Upper lobe of right lung (tissue), 1 donor: ENCODE measurements at places on chromosomes 11 and 22. TPM values are rescaled to one million over a fixed set of nuclear protein-coding genes. Genes with fewer than 3 reads are reported as not detected.

GRCh38 chr22:33811686-33812085 is 108.6 kb downstream of the LARGE1 start:
- no peak for DNase-seq
- peaks cover 13% of the 10 kb centered on the region for H3K4me1 ChIP-seq
- no peak overlapping the region for H3K27ac ChIP-seq
- H3K27me3 ChIP-seq = no peaks in the 10 kb centered on the region

DNA sequence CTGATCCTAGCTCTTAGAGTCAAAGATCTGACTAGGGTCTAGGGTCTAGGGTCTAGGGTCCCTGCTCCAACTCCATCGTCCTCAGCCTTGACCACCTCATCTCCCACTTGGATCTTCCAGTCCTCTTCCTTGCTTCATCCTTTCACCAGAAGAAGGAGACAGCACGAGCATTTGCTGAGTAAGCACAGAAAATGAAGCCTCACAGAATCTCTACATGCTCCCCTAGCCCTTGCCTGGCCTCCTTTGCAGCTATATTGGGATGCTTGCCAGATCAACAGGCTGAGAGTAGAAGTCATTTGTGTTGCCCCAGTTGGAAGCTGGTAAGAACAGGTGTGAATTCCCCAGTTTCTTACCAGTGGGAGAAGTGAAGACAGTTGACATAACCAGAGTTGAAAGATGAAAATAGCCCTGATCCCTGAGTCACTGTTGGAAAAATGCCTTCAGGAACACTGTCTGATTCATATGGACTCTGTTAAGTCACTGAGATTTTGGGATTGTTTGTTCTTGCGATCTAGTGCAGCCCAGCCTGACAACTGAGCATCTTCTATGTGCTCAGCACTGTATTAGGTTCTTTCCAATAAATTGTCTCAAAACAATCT is 552.5 kb downstream of the INSC start:
- H3K36me3 ChIP-seq = no peaks in the 10 kb centered on the region
- H3K4me3 ChIP-seq = no peak overlapping the region
- H3K4me1 ChIP-seq = peaks cover 9% of the 10 kb centered on the region
- DNase-seq = no peak
- H3K27me3 ChIP-seq = no peaks in the 10 kb centered on the region
- H3K27ac ChIP-seq = no peak overlapping the region

DNA sequence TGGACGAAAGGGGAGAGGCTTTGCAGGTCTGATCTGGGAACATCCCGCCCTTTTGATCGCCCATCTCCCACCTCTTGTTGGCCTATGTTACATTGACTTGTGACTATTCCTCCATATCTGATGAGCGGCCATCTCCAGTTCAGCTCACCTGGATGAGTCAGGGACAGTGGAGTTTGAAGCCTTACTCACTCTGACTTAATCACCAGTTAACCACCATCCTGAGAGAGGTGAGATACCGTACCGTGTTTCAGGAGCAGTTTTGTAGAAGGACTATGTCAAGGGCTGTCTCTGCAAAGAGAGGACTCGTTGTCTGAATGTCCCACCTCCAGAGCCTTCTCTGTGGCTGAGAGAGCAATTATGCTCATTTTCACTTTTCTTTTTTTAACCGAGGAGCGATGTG is 771.7 kb downstream of the NTM start:
- H3K4me3 ChIP-seq = no peak overlapping the region
- DNase-seq = no peak
- no peak overlapping the region for H3K27ac ChIP-seq
- no peaks in the 10 kb centered on the region for H3K27me3 ChIP-seq
- H3K4me1 ChIP-seq = no peaks in the 10 kb centered on the region

Gene SHANK2
- 62.5 TPM for total RNA-seq

Gene LINC01488
- total RNA-seq = not detected

Gene DGAT2
- 6.2 TPM for total RNA-seq

DNA sequence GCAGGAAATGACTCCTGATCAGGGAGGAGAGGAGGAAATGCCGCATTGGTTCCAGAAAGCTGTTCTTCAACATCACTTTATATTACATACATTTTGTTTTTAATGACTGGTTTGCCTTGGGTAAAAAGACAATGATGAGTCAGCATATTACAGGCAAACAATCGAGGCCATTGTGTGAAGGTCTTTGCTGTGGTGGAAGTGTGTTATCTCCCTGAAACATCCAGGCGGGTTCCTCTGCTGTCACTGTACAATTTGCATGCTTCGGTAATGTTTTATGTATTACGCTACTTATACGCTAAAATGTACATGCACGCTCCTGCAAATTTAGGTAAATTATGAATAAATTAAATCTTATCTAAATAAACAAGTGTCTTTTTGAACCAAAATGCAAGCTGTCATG is 161.1 kb downstream of the KIRREL3 start:
- H3K27ac ChIP-seq = no peak overlapping the region
- DNase-seq = no peak
- H3K36me3 ChIP-seq = no peaks in the 10 kb centered on the region

DNA sequence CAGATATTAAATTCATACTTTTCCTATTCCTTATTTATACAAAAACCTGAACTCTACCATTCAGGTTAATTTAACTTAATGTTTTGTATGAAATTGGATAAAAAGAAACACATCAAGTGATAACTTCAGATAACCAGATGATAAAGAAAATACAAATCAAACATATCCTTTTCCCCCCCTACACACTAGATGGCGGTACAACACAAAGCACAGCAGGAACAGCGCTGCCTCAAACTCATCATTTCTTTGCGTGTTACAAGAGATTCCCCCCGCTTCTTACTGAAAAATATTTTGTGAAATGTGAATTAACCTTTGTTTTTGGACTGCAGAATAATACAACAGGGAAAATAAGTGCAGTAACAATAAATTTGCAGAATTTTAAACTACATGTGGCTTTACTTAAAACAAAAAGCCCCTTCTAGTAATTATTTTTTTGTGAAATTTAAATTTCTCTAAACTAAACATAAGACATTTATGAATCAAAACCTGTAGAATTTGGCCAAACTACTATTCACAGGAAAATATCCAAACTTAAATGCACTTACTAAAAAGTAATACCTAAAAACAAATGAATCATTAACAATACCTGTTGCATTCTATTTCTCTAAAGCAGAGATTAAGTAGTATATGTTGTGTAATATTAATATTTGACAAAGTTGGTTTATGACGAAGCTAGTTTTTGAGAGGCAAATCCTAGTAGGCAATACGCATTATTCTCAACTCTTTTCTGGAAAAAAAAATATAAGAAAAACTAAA is 74.4 kb downstream of the ARHGAP32 start:
- no peak overlapping the region for H3K4me3 ChIP-seq
- H3K27ac ChIP-seq = no peak overlapping the region
- H3K36me3 ChIP-seq = no peaks in the 10 kb centered on the region
- no peaks in the 10 kb centered on the region for H3K4me1 ChIP-seq
- no peaks in the 10 kb centered on the region for H3K27me3 ChIP-seq

GRCh38 chr11:65212226-65212801 is 30.6 kb downstream of the CAPN1 start:
- H3K36me3 ChIP-seq = peaks cover 34% of the 10 kb centered on the region
- peaks cover 13% of the 10 kb centered on the region for H3K4me1 ChIP-seq
- H3K27me3 ChIP-seq = no peaks in the 10 kb centered on the region
- no peak overlapping the region for H3K27ac ChIP-seq
- H3K4me3 ChIP-seq = no peak overlapping the region

GRCh38 chr11:122153746-122154145 is 37.7 kb upstream of the BLID start:
- H3K4me3 ChIP-seq = no peak overlapping the region
- no peaks in the 10 kb centered on the region for H3K27me3 ChIP-seq
- H3K36me3 ChIP-seq = no peaks in the 10 kb centered on the region
- no peaks in the 10 kb centered on the region for H3K4me1 ChIP-seq

Gene OR51I1
- total RNA-seq = not detected

GRCh38 chr11:120556797-120557196 is 45.2 kb downstream of the GRIK4 start:
- no peaks in the 10 kb centered on the region for H3K27me3 ChIP-seq
- DNase-seq = no peak
- no peak overlapping the region for H3K27ac ChIP-seq
- H3K36me3 ChIP-seq = no peaks in the 10 kb centered on the region

DNA sequence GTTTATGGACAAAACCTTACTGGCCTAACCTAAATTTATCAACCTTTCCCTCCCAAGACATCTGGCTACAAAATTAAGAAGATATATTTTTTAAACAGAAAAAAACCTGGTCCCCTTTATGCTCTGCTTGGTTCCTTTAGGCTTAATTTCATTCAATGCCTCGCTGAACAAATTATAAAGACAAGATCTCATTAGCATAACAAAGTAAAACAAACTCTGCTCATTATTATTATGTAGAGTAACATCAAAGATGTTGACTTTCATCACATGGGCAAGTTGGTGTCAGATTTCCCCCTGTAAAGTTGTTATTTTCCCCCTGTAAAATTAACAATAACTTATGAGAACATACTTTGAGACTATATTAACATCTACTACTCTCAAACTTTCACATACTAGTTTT is 11.0 kb downstream of the RRAS2 start:
- H3K27me3 ChIP-seq = no peaks in the 10 kb centered on the region
- no peak overlapping the region for H3K4me3 ChIP-seq

Gene MAPK8IP2
- 2.6 TPM for total RNA-seq

DNA sequence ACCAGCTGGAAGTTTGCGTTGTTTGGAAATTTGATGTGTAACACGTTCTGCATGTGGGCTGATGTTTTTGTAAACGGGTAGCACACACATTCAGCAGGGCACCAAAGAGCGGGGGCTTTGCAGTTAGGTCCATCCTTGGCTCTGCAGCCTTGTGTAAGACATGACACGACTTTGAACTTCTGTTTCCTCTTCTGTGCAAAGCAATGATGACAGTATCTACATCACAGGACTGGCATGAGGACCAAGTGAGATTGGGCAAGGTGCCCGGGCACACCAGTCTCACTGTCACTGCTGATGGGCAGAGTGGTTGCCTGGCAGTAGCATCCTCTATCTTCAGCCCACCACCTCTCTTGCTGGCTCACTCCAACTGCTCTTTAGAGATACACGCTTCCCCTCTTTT is 3.3 kb downstream of the TCN2 start:
- no peak overlapping the region for H3K4me3 ChIP-seq
- DNase-seq = peak; percentile 78
- peaks cover 37% of the 10 kb centered on the region for H3K4me1 ChIP-seq
- no peak overlapping the region for H3K27ac ChIP-seq
- no peaks in the 10 kb centered on the region for H3K27me3 ChIP-seq
- H3K36me3 ChIP-seq = peaks cover 7% of the 10 kb centered on the region

GRCh38 chr11:42239188-42239587 is 779.7 kb upstream of the LRRC4C start:
- H3K36me3 ChIP-seq = no peaks in the 10 kb centered on the region
- H3K27ac ChIP-seq = no peak overlapping the region
- no peaks in the 10 kb centered on the region for H3K4me1 ChIP-seq
- H3K27me3 ChIP-seq = no peaks in the 10 kb centered on the region
- DNase-seq = no peak
- no peak overlapping the region for H3K4me3 ChIP-seq

- no peak overlapping the region for H3K4me3 ChIP-seq
- no peaks in the 10 kb centered on the region for H3K36me3 ChIP-seq
- peaks cover 18% of the 10 kb centered on the region for H3K27me3 ChIP-seq
- H3K4me1 ChIP-seq = no peaks in the 10 kb centered on the region
- no peak for DNase-seq
Observed at GRCh38 chr11:2859699-2860037, 25.9 kb downstream of the CDKN1C start.

DNA sequence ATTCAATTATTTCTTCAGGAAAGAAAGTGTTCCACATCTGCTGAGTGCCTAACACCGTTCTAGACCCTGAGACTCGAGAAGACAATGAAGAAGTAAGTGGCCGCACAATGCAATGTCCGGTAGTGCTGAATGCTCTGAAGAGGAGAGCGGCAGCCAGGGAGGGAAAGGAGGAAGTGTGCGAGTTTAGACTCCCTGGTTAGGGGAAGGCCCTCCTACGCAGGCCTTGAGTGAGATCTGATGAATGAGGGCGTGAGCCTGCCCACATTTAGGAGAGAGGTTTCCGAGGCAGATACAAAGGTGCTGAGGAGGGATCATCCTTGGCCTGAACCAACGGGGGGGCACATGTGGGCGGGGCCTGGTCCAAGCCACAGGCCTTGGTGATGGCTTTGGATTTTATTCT is 558.6 kb downstream of the NTM start:
- H3K4me3 ChIP-seq = no peak overlapping the region
- H3K4me1 ChIP-seq = no peaks in the 10 kb centered on the region

GRCh38 chr22:43129426-43130425 is 13.5 kb downstream of the MCAT start:
- no peak for DNase-seq
- peaks cover 23% of the 10 kb centered on the region for H3K36me3 ChIP-seq
- no peaks in the 10 kb centered on the region for H3K27me3 ChIP-seq
- H3K4me3 ChIP-seq = no peak overlapping the region

Gene CRYBB2
- not detected for total RNA-seq

- H3K27ac ChIP-seq = no peak overlapping the region
- H3K4me1 ChIP-seq = no peaks in the 10 kb centered on the region
- H3K4me3 ChIP-seq = no peak overlapping the region
- H3K27me3 ChIP-seq = no peaks in the 10 kb centered on the region
- H3K36me3 ChIP-seq = no peaks in the 10 kb centered on the region
- DNase-seq = peak; percentile 52
Observed at GRCh38 chr22:49333206-49333605, 494.5 kb downstream of the BRD1 start.

DNA sequence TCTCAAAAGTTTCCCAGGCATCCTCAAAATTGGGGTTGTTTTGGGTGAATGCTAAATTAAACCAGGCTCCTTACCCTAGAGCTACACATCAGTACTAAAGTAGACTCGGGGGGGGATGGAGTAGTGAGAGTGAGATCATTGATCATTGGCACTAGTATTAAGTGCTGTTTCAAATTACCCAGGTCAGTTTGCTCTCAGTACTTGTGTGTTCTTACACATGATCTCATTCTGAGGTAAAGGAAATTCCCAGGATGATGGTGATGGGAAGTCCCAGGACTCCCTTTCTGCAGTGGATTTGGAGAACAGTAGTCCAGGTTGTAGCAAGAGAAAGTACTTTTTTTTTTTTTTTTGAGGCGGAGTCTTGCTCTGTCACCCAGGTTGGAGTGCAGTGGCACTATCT is 12.5 kb downstream of the RBM4 start:
- H3K4me3 ChIP-seq = no peak overlapping the region
- no peaks in the 10 kb centered on the region for H3K27me3 ChIP-seq
- H3K4me1 ChIP-seq = peaks cover 18% of the 10 kb centered on the region
- H3K36me3 ChIP-seq = peaks cover 77% of the 10 kb centered on the region
- H3K27ac ChIP-seq = no peak overlapping the region
- no peak for DNase-seq

DNA sequence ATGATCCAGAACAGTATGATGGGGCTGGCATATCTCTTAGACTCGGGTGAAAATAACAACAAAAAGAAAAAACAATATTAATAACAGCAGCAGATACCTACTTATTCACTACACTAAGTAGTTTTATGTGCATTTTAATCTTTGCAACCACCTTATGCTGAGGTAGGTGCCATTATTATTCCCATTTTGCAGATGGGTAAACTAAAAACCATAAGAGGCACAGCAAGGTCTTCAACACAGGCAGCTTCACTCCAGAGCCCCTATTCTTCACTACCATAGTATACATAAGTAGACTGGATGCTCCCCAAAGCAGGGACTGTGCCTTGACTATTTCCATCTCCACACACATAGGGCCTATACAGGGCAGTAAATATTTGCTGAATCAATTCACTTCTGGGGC is 41.0 kb downstream of the CLPB start:
- no peak overlapping the region for H3K4me3 ChIP-seq
- H3K27ac ChIP-seq = no peak overlapping the region
- H3K4me1 ChIP-seq = no peaks in the 10 kb centered on the region
- no peaks in the 10 kb centered on the region for H3K36me3 ChIP-seq

Gene MUC2
- not detected for total RNA-seq

GRCh38 chr11:2750101-2750681 is 50.4 kb upstream of the KCNQ1OT1 start:
- no peaks in the 10 kb centered on the region for H3K4me1 ChIP-seq
- no peak overlapping the region for H3K27ac ChIP-seq
- no peak overlapping the region for H3K4me3 ChIP-seq
- H3K27me3 ChIP-seq = no peaks in the 10 kb centered on the region
- no peaks in the 10 kb centered on the region for H3K36me3 ChIP-seq
